Activated CD8-positive, alpha-beta memory T cell treated with anti-CD3 and anti-CD28 coated beads for 48 hours (primary cell): ENCODE measurements at places on chromosomes 2 and 18.

GRCh38 chr2:120287183-120288015 is 34.7 kb downstream of the RALB start:
- no peak for DNase-seq

- DNase-seq, result no peak
These were observed 126.2 kb downstream of the METTL8 start for GRCh38 chr2:171307560-171307959.

DNA sequence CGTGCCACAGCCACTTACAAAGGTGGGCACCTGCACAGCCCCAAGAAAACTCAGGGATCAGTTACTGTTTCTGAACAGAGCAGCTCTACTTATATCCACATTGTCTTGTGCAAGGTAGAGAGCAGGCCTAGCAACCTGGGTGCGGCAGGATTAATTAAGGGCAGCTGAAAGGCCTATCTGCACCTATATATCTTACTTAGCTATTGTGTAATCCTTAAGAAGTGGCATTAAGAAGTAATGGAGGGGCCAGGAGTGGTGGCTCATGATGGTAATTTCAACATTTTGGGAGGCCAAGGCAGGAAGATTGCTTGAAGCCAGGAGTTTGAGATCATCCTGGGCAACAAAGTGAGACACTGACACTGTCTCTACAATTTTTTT is 12.8 kb upstream of the ARL5A start:
- DNase-seq, result no peak

GRCh38 chr2:136253288-136254004 is 135.5 kb upstream of the CXCR4 start:
- no peak for DNase-seq

- no peak for DNase-seq
These were observed 183.6 kb downstream of the GBX2 start for GRCh38 chr2:235984552-235984951.
